ENCODE measurements at places on chromosomes 13 and 19.

GRCh38 chr13:110015253-110015652 lies 228.9 kb upstream of the IRS2 start:
- DNase-seq: no peak

DNA sequence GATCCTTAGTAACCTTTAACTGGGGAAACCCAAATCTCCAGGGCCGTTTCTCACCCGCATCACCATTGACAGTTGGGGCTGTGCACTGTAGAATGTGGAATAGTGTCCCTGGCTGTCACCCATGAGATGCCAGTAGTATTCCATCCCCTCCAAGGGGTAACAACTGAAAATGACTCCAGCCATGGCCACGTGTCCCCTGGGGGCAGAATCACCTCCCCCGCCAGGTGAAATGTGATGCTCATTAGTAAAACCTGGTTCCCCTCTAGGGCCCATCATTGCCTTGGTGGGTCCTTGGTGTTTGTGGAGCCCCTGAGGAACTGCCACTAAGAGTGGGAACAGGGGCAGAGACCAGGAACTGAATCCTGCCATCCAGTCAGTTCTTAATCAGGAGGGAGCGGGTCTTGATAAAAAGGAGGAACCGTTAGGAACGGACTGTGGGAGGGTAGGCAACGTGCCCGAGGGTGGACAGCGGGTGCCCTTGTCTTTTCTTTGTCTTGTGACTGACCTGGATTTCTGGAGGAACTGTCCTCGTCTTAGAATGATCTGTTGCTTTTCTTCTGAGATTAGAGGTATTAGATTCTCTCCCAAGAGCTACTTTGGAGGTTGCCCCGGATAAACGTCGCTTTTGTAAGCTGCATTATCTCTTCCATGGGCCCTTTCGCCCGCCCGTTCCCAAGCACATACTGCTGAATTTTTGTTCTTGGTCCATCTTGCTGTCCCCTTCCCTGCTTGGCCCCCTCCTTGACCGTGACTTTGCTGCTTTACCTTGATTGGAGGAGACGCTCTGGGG lies 3.5 kb downstream of the MYO9B start:
- DNase-seq: no peak

DNA sequence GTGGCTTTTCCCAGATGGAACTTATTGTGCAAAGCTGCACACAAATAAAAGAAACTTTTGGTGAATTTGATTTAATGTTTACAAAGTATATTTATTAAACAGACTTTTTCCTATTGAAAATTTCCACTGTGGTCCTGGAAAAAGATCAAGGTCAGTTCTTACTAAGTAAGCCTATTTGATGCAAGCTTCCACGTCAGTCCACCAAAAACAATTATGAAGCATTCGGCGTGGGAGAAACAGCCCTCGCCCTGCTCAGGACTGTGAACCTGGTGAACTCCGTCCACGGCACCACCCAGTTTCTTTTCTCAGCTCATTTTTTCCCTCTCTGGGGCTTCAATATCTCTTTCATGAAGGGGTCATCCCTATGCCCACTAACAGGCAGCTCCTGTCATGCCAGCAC lies 149.8 kb downstream of the EFNB2 start:
- no peak for DNase-seq

GRCh38 chr13:45441633-45442032 lies 23.1 kb upstream of the COG3 start:
- no peak for DNase-seq

- no peak for DNase-seq
These were observed 233.4 kb upstream of the SPRY2 start for GRCh38 chr13:80574113-80574850.

DNA sequence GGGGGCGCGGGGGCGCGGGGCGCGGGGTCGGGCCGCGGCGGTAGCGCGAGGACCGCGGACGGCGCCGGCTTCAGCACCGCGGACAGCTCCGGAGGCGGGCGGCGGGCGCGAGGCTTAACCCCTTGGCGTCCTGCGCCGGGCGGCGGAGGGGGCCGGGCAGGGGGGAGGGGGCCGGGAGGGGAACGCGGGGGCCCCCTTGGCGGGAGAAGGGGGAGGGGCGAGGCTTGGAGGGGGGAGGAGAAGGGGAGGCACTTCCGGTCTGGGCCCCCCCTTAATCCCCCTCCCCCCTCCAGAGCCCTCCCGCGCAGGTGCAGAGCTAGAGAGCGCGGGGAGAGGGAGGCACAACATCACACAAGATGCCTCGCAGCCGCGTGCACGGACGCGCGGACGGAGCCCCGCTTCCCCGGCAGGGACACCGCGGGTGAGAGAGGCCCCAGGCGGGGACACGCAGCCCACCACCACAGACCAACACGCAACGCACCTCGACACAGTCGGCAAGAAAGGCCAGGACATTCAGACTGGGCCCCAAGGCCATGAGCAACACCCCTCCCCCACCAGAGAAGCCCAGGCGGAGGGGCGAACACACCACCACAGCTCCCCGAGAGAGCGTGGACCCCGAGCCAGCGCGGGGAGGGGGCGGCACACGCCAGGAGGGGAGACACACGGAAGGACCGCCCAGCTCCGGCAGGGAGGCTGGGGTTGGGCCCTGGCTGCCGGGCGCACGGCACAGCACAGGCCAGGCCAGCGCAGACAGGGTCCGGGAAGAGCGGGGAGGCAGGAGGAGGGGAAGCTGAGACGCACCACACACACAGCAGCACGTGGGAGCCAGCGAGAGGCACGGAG lies 24.1 kb downstream of the SHANK1 start:
- DNase-seq: no peak

- DNase-seq: no peak
These were observed 18.2 kb upstream of the FFAR2 start for GRCh38 chr19:35429698-35430408.

- DNase-seq: peak; percentile 53
These were observed 42.0 kb downstream of the MRPL57 start for GRCh38 chr13:21218351-21219035.

GRCh38 chr19:2865334-2866100 lies 1.6 kb upstream of the ZNF556 start:
- DNase-seq: no peak

DNA sequence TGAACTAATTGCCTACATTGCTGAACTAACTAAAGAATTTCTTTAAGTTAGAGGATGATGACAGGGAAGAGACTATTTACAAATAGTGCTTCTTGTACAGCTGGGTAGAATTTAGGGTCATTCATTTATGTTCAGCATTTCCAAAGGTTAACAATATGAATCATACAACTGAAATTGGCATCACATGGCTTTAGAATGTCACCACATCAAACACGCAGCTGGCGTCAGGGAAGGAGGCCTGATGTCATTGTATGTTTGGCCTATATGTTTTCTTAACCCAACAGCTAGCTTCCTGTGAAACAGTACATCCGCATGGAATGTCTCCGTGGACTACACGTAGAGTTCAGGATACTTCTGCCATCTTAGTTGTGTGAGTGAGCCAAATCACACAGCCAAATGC lies 99.0 kb upstream of the TNFSF11 start:
- no peak for DNase-seq

GRCh38 chr13:110200276-110200870 lies 106.6 kb downstream of the COL4A1 start:
- DNase-seq: no peak

DNA sequence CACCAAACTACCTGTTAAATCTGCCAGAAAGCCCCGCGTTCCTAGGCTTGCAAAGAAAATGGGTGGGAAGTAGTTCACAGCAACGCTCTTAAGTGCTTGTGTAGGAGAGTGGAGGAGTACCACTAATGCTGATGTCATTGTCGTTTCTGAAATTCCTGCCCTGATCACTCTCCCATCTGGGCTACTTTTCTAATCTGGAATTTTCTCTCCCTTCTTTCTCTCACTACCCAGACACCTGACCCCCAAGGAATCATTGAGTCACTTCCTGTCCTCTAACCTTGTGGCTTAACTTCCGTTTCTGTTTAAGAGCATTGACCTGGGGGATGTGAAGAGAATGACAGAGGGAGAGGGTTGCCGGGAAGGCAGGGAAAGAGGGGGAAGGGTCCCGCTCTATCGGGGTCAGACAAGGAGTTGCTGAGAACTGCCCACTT lies 98.7 kb downstream of the STARD13 start:
- peak; percentile 8 for DNase-seq

DNA sequence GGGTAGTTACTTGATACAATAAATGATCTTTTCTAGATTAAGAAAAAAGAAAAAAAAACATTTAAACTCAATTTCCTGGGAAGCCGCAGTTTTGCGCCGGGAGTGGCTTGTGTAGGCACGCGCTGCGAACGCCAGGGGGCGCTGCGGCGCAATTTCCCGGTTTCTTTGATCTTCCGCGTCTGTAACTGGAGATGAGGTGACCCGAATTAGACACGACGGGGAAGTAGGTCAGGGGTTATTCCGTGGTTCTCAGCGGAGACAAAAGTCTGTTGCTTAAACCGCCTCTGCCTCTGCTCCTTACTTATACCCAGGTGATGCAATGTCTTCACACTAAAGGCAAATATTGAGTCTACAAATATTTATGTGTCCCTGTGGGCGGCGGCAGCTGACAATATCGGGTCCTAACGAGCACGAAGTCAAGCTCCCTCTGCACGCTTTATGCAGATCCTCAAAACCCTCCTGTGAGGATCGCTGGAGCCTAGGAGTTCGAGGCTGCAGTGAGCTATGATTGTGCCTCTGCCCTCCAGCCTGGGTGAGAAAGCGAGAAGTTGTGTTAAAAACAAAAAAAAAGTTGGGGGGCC lies 15.2 kb downstream of the STXBP2 start:
- DNase-seq: peak; percentile 81

- DNase-seq: no peak
These were observed 126.8 kb downstream of the LMO7 start for GRCh38 chr13:75762955-75763354.

DNA sequence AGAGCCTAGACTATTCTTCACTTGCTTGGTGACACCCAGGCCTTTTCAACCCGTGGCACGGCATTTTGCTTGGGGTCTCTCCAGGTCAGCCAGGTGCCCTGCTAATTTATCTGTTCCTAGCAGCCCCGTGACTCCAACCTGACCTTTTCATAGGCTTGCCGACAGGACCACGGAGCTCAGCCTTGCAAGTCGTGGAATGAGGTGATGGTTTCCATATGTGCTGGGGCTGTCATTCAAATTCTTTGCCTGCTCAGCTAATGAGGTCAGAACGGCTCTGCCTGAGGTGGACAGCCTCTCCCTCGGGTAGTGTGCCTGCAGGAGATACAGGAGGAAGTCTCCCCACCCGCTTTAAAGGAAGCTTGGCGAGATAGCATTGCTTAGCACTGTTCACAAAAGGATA lies 61.0 kb downstream of the SHISA2 start:
- no peak for DNase-seq

GRCh38 chr13:51437550-51438127 lies 15.2 kb downstream of the INTS6 start:
- DNase-seq: no peak

GRCh38 chr13:102878481-102878880 lies 32.6 kb downstream of the ERCC5 start:
- no peak for DNase-seq

DNA sequence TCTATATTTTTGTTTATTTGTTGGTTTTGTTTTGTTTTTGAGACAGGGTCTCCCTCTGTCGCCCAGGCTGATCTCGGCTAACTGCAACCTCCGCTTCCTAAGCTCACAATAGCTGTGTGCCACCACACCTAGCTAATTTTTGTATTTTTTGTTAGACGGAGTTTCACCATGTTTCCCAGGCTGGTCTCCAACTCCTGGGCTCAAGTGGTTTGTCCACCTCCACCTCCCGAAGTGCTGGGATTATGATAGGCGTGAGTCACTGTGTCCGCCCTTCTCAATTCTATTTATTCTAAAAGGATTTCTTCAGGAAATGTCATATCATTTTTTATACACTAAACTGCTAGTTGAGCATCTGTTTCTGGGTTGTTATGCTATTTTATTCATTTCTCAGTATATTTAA lies 1206.0 kb downstream of the OLFM4 start:
- DNase-seq: no peak

DNA sequence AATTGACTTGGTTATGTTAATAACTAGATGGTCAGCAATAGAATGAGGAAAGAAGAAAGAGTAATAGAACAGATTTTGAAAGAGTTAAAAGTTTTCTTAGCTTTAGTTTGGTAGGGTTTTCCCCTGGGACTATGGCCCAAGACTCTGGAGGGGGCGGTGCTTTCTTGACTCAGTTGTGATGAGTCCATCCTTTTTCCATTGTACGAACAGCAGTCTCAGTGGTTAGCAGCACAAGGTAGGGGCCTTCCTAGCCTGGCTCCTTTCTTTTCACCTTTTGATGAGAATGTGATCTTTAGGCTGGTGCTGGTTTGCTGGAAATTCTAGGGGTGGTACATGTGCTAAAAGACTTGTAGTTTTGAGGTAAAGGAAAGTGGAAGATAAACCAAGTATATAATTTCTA lies 38.8 kb downstream of the ZNF506 start:
- no peak for DNase-seq

DNA sequence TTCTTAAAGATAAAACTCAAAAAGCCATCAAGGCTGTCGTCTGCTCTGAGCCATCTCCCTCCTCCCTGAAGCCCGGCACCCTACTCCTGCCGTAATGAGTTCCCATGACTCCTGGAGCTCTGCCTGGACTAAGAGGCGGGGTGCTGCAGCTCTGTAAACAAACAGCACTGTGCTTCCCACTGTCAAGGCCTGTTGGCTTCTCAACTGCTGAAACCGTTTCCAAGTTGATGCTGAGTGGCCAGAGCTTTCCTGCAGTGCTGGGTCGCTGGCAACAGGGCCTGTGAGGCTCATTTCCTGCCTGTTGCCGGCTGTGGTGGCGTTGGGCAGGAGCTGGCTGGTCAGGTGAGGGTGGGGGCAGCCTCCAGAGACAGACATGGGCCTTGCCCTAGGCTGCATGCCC lies 26.7 kb upstream of the ISYNA1 start:
- no peak for DNase-seq

DNA sequence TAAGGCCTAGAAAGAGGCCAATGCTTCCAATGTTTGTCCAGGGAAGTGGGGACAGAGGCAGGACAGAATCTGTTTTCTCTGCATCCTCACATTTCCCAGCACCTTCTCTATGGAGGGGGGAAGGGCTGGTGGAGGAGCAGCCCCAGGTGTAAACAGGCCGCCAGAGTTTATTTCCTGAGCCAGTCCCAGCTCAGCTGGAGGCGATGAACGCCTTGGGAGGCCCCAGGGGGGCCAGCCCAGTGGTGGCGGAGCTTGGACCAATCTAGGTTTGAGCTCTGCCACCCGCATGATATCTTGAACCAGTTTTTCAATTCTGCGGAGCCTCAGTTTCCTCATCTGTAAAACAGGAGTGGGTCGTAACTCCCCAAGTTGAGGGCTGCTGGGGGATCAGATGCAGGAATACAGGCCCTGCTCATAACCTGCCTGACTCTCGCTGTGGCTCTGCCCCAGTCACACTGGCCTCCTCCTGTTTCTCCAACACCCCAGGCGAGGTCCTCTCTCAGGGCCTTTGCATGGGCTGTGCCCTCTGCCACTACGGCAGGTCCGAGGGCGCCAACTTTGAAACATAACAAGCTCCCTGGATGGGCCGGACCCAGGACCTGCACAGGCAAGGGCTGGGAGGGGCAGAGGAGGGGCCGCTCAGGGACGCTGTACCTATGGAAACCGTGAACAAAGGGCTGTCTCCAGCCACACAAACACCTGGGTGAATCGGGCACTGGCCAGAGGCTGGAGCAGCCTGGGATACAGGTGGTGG lies 1.1 kb downstream of the TNFAIP8L1 start:
- no peak for DNase-seq

Data from KG1 (cell line).